ENCODE measurements at places on chromosomes 3 and 15.

- no peak for DNase-seq
Measured at GRCh38 chr3:14141602-14142341, 16.9 kb downstream of the TMEM43 start.

GRCh38 chr3:41679374-41679773, 282.5 kb downstream of the ULK4 start:
- DNase-seq = no peak

- DNase-seq = no peak
Measured at GRCh38 chr3:101248736-101249135, 71.6 kb downstream of the IMPG2 start.

DNA sequence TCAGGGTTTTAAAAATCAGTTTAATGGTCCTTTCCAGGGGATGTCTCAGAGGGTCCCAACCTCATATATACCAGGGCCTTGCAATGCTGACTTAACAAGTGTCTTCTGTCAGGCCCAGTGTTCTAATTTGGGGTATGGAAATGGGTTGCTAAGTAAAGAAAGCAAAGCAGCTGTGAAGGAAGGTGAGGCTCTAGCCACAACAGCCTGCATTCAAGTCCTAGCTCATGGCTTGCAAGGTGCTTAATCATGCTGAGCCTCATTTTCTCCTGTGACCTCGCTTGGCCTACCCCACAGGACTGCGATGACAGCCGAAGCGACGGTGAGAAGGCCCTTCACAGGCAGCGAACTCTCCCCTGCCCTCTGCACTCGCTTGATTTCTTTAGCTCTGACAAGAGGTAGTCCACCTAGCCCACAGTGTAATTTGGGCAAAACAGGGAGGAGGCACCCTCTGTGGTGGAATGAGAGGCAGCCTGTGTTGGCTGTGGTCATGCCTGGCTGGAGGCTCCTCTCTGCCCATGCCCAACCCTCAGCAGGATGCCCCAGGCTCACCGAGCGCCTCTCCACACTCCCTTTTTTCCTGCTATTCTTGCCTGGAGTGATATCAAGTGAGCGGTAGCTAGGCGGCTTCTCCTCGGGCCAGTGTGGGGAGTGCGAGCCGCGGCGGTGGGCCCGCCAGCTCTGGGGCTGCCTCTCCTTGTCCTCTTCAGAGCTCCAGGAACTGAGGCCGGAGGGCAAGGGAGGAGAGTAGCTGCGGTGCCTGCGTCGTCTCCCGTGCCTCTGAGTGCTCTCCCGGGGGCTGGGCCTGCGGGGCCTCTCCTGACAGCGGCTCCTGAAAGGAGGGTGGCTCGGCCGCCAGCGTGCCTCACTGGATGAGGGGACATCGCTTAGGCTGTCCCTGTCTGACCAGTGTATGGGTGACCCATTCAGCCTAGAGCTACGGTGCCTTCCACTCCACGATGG, 29.2 kb downstream of the ILDR1 start:
- no peak for DNase-seq

- no peak for DNase-seq
Measured at GRCh38 chr3:128567705-128568356, 74.8 kb upstream of the GATA2 start.

GRCh38 chr3:124277144-124277890, 285.4 kb upstream of the ROPN1 start:
- no peak for DNase-seq

- DNase-seq = no peak
Measured at GRCh38 chr15:100528833-100529428, at the start of gene CERS3. Gene CERS3 (minus strand): TSS chr15:100528950. CDS start chr15:100501849, 27,101 bp downstream.

DNA sequence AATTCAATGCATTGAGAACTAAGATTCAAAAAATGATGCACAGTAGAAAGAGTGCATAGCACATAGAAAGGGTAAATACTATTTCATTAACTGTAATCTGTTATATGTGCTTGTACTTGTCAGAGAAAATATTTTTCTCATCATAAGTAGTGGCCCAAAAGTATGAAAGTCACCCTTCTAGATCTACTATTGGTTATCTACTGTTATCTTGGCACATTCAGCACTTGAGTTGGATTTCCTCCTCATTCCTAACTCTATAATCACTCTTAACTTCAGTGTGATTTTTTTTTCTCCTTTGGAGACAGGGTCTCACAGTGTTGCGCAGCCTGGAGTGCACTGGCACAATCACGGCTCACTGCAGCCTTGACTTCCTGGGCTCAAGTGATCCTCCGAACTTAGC, 194.4 kb downstream of the PCCB start:
- DNase-seq = no peak

- no peak for DNase-seq
Measured at GRCh38 chr3:128707928-128708494, 18.0 kb upstream of the RAB7A start.

- DNase-seq = no peak
Measured at GRCh38 chr3:155753038-155753639, 8.3 kb upstream of the PLCH1 start.

GRCh38 chr3:32456429-32457130, 46.1 kb downstream of the CMTM6 start:
- no peak for DNase-seq

- DNase-seq = no peak
Measured at GRCh38 chr3:100591411-100591810, 18.0 kb upstream of the ADGRG7 start.

GRCh38 chr3:148828136-148828690, 602 bp downstream of the CPB1 start:
- no peak for DNase-seq

GRCh38 chr3:126557415-126557745, 1.4 kb downstream of the C3orf22 start:
- no peak for DNase-seq

DNA sequence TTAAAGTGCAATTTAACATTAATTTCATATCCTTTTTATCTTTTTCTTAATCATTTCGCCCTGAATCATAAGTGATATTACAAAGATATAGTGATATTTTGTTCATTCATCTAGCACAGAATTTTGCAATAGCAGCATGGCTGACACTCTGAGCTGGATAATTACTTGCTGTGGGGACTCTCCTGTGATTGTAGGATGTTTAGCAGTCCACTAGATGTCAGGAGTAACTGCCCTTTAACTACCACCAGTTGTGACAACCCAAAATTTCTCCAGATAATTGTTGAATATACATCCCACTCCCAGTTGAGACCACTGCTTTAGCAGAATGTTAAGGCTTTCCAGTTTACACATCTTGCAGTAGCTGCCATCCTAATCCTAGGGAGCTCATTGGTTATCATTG, 196.8 kb upstream of the MBNL1 start:
- no peak for DNase-seq

DNA sequence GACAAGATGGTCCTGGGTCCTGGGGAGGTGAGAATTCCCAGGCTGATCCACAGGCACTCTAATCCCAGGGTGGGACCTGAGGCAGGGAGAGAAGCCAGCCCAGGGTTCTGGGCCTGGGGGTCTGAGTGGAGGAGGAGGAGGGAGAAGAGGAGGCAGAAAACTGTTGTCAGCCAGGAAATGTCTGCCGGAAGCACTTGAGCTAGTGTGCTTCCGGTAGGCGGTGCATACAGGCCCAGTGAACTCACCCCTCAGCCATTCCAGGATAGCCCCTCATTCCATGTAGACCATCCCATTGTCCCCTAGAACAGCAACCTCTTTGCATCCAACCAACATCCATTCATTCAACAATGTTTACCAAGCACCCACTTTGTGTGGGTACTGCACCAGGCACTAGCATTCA, 47.9 kb upstream of the LCTL start:
- DNase-seq = no peak

DNA sequence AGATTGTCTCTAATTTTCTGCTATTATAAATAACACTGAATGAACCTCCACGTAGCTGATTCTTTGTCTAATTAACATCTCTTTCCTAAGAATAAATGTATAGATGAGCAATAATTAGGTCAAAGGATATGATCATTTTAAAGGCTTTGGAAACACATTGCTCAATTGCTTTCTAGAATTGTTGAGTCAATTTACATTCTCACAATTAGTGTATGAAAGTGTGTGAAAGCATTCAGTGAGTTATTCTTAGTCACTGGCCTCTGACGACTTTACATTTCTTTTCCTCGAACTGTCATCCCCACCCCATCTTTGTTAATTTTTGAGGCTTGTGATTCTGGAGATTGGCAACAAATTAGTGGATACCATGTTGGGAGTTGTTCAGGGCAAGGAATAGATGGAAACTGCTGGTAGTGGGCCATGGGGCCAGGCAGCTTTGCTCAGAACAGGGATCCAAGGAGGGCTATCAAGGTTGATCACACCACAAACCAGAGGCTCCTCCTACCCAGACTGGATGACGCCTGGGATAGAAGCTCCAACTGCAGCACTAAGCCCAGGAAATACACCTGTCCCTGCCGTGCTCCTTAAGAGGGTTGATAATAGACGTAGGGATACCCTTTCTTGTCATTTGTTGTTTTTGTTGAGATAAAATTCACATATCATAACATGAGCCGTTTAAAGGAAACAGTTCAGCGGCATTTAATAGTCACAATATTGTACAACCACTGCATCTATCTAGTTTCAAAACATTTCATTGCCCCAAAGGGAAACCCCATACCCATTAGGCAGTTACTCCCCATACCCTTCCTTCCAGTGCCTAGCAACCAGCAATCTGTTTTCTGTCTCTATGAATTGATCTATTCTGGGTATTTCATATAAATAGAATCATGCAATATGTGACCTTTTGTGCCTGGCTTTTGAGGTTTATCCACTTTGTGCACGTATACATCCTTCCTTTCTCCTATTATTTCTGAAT, 27.9 kb downstream of the EIF1B start:
- DNase-seq = no peak

DNA sequence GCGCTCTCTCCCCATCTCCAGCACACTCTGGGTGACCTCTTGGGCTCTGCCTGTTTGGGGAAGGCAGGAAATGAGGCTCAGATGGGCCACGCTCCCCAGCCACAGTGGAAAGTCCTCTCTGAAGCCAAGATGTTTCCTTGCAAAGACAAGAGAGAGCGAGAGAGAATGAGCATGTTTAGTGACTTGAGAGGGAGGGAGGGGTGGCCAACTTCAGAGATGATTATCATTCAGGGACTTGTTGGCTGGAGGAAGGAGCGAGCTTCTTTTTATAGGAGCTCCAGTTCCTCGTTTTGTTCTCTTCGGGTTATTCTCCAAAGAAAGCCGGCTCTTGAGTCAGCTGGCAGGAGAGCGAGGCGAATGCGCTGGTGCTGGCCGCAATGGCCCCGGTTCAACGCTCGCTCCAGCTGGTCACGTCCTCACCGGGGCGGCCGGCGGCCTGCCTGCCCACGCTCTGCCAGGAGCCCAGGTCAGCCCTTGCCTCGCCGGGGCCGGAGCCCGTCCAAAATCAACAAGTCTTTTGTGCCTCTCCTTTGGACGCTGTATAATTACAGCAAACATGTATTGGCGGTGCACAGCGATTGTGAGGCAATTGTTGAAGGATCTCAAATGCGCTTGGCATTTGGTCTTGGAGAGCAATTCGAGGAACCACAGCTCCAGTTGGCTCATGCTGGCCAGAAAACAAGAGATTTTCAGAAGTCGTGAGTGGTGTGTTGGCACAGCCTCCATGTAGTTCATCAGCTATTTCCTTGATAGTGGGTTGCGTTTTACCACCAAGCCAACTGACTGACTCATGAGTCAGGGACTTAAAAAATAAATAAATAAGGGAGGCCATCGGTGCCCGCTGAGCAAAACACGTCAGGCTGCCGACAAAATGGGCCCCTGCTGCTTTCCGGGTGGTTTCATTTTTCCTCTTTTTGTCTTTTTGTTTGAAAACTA, 288.6 kb downstream of the UACA start:
- DNase-seq = no peak

GRCh38 chr15:68426116-68426515, 5.8 kb downstream of the ITGA11 start:
- no peak for DNase-seq

GRCh38 chr3:18189282-18190050, 235.7 kb downstream of the SATB1 start:
- no peak for DNase-seq

DNA sequence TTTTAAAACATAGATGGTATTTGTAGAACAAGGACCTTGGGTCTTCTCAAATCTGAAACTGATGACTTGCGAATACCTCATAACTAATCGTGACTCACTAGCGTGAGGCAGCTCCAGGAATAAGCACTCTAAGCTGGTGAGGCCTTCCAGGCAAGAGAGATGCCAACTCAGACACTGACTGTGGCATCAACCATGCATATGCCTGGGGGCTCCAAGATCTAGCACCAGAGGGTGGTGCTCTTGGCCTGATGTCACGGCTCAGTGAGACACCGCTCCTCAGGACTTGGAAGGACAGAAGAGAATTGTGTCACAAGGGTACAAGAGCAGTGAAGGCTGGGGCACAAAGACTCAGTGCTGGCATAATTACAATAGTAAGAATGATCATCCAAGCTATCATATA, 125.0 kb upstream of the TRIM42 start:
- DNase-seq = no peak

GRCh38 chr3:128846486-128846891, 32.9 kb upstream of the ACAD9 start:
- DNase-seq = no peak

- no peak for DNase-seq
Measured at GRCh38 chr3:115500795-115501194, 122.5 kb upstream of the GAP43 start.

- no peak for DNase-seq
Measured at GRCh38 chr3:173699353-173699752, 301.8 kb downstream of the NLGN1 start.

Measured in esophagus squamous epithelium (tissue), 5 donors.